ENCODE measurements at places on chromosomes 1 and 21. TPM values are rescaled to one million over a fixed set of nuclear protein-coding genes. Genes with fewer than 3 reads are reported as not detected.

CFHR4 gene
- total RNA-seq: 3.4 TPM

WNT9A gene
- 1.2 TPM for total RNA-seq

CELF3 gene
- 1.2 TPM for total RNA-seq

FCRL5 gene
- not detected for total RNA-seq

- DNase-seq: no peak
Measured at GRCh38 chr1:232416026-232416568, 213.8 kb downstream of the SIPA1L2 start.

All from hepatocyte (in vitro differentiated cells).